Right atrium auricular region (tissue), 2 donors: ENCODE measurements at places on chromosomes 6 and 20.

DNA sequence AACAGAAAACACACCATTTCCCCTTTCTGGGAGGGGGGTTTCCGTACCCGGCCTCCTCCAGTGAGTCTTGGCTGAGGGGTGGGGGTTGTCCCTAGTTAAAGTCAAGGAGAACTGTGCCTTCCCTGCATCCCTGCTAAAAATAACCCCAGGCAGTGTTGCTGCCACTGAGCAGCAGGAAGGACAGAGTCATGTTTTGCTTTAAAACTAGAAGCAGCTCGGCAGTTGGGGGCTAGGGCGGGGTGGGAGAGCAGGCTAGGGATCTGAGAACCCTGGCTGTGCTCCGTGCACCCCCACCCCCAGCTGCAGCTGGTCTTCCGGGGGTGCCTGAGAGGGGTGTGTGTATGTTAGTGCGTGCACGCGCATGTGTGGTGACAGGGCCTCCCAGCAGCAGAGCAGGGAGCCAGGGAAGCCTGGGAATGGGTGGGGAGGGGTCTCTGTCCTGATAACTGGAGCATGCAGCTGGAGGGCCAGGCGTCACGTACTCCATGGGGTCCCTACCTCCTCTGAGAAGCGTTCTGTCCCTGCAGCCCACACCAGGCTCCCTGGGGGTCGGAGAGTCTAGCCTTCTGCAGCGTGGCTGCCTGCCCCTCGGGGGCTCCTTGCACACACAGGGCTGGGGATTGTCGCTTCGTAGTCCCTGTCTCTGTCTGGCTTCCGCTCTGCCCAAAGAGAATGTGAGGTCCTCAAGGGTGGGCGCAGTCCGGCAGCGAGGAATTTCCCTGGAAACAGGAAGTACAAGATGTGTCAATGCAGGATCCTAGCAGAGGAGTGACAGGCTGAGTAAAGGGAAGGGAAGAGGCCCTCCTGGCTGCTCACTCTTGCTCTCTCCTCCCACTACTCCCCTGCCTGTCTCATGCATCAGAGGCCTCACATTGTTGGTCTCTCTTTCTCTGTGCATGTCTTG is 16.8 kb upstream of the ARMC12 start:
- DNase-seq: no peak

- no peak for DNase-seq
Observed at GRCh38 chr6:75501756-75502155, 8.2 kb upstream of the FILIP1 start.

DNA sequence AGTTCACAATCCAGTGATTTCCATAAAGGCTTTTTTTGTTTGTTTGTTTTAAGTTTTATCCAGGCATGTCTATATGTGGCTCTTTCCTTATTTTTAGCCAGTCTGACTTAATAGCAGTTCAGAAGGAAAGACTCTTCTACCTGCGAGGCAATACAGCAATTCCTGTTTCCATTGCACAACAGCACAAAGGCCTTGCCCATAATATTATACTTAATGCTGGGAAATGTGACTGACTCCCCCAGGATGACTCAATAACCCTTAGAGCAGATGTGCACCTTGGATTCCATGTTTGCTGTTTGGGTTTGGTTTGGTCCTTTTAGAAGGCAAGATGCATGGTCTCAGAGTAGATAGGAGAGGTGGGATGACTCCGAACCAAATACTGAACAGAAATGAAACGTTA is 184.1 kb downstream of the MTFR2 start:
- DNase-seq: no peak

- DNase-seq: no peak
Observed at GRCh38 chr20:3067139-3068014, 4.0 kb upstream of the OXT start.
